ENCODE measurements at places on chromosomes 12 and 14.

DNA sequence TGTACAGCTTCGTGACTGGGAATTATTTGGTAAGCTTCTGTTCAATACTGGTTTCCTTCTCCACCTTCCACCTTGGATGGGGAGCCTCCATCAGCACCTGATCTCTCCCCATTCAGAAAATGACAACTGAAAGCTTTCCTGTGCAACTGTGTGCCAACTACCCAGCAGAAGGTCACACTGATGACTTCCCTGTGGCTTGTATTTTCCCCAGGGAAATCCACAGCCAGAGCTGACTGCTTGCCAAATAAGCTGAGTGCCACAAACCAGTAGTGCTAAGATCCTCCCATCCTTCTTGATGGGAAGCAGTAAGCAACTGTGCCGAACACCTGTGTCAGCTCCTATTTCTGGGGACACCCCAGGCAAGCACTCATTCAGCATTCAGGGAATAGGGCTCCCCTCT lies 257.2 kb upstream of the SOX5 start:
- DNase-seq = no peak

DNA sequence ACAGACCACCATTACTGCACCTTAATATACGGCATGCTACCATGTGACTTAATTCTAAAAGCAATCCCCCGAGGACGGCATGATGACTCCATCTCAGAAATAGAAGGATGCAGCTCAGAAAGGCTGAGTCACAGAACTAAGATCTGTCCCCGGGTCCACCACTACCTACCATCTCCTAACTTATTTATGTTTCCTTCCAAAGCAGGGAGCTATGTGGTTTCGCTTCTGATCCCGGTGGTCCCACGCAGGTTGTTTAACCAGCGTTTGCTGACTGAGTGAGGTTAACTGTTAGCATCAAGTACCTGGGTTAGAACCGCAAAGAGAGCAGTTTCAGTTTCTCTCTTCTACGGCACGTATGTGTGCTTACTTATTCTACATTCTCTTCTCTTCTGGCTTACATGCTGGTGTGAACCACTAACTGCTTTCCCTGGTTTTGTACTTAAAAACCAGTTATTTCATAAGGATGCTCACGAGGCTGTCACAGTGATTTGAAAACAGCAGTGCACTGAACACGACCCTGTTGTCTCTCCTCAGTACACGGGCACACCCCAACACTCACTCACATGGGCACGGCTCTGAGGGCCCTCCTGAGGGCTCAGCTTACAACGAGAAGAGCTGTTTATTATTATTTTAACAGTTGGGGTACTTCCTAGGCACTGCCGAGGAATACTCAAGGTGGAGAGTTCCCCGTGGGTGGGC lies 66.7 kb downstream of the CCDC88C start:
- DNase-seq = no peak

GRCh38 chr12:49982246-49983087 lies 9.7 kb downstream of the AQP6 start:
- no peak for DNase-seq

- no peak for DNase-seq
Measured at GRCh38 chr12:124184456-124184855, 110.4 kb upstream of the RFLNA start.

DNA sequence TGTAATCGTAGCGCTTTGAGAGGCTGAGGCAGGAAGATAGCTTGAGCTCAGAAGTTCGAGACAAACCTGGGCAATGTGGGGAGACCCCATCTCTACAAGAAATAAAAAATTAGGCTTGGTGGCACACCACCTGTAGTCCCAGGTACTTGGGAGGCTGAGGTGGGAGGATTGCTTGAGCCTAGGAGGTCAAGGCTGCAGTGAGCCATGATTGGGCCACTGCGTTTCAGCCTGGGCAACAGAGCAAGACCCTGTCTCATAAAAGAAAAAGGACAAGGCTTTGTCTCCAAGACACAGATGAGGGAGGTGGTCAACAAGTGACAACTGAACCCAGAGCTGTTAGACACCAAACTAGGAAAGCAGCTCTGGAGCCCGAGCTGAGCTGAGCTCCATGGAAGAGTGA lies 14.5 kb upstream of the TAMALIN start:
- DNase-seq = no peak

DNA sequence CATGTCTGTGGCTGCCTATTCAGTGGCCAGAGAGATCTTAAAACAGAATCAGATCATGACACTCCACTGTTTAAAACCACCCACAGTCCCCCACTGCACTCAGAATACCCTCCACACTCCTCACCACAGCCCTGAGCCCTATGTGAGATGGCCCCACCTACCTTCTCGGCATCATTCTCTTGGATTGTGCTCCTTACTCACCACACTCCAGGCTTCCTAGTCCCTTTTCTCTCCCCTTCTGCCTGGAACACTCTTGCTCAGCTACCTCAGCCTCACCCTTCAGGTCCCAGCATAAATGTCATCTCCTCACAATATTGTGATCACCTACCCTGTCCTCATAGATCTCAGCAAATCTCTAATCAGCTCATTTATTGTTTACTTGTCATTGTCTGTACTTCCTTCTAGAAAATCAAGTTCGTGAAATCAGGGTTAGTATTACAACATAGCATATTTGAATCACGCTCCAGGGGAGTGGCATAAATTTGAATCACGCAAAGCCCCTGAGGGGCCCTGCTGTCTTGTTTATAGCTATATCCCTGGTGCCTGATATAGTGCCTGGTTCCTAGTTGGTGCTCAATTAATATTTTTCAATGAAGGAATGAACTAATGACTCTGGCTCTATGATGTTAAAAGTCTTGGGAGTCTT lies 42.8 kb downstream of the SLC35F4 start:
- DNase-seq = no peak

DNA sequence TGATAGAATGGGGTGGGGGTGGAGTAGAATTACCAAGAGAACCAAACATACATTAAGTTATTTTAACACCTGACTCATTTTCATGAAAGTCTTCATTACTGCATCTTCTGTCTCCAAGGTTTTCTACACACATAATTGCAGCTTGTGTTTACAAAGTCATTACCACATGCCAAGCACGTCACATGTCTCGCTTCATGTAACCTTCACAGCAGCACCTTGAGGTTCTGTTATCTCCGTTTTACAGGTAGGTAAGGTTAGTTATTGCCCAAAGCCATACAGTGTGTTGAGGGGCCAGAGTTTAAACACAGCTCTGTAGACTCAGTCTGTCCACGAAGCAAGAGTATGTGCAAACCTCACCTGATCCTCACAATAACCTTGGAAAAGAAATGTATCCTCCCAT lies 64.3 kb upstream of the RBM19 start:
- no peak for DNase-seq

DNA sequence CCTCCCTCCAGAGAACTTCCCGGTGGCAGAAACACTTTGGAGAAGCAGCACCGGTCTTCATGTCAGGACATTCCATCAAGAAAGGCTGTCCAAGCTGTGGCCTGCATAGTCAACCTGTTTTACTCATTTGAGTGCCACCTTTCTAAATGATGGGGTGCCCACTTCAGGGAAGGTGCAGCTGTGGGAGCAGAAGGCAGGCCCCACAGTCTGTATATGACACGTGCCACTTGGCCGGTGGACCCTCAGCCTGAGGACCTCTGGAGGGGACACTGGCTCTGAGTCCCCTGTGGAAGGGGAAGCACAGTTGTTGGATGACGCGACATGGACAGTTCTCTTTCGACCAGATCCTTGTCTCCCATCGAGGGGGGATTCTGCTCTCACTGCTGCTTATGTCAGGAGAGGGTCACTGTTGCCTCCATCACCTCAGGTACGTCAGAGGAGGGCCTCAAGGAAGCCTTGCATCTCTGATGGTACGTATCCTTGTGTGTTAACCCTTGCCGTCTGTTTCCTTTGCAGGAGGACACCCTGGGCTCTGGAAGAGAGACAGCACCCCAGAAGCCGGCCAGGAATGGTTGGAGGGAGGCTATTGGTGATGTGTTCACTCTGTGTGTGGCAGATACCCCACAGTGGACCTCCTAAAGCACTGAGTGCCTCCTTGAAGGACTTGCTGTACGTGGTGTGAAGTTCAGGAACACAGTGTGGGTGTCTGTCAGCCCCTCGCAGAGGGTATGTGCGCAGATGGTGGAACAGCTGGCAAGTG lies 132.1 kb upstream of the RTL1 start:
- no peak for DNase-seq

DNA sequence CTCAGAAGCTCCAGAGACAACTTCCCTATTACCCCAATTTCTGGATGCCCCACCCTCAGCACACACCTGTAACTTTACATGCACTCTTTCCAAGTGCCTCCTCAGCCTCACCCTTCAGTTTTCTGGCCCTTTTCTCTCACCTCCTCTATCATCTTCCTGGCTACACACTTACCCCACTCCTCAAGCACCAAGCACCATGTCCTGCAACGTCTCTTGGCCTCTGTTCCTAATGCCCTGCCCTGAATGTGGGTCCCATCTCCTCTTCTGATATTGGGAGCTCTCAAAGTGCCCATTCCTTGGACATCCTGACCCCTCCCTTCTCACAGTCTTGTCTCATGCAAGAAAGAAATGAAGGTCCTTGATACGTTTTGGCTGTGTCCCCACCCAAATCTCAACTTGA lies 1.2 kb downstream of the KRT72 start:
- DNase-seq = no peak

GRCh38 chr12:28974883-28975282 lies 174.2 kb upstream of the FAR2 start:
- no peak for DNase-seq

DNA sequence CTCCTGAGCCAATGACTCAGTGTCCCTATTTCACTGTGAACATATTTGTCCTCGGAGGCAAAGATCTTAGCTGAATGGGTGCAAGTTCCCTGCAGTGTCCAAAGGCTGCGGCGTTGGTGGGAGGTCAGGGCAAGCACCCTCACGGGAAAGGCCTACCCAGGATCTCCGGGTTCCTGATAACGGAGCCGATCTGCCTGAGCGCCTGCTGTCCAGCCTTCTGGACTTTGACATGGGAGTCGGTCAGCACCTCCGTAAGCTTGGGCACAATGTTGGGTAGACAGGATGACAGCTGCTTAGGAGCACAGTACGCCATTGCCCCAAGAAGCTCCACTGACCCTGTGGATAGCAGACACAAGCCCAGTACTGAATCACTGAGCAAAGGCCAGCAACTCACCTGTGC lies 31.5 kb upstream of the RAB35 start:
- DNase-seq = no peak

Data from mesothelial cell of epicardium (in vitro differentiated cells).